Left lung (tissue), 14 donors: ENCODE measurements at places on chromosomes 13 and 19.
A peak's percentile ranks its signal among the peaks of the same experiment; 100 is the strongest.

DNA sequence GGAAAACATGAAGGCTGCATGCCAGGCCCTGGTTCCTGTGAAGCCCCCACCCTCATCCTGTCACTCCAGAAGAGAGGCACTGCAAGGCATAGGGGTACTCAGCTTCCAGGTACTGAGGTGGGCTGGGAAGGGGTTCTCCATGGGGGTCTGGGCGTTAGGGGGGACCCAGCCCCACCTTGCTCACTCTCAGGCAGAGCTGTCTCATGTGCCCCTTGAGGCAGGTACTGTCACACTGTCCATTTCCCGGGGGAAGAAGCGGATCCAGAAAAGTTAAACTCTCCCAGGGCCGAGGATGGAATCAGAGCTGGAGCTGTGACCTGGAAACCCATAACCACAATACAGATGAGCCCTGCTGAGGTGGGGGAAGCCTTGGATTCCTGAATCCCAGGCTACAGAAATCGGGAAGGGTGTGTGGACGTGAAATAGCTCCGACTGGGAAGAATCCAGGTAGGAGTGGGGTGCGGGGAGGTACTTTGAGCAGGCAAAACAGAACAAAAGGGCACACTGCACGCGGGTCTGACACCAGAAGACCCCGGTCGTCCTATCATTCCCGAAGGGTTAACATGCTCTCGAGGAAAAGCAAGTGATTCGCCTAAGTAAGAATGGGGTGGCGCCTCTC lies 540 bp upstream of the USE1 start:
- DNase-seq = no peak

- DNase-seq = no peak
Measured at GRCh38 chr13:44302233-44302632, 71.4 kb upstream of the SERP2 start.

DNA sequence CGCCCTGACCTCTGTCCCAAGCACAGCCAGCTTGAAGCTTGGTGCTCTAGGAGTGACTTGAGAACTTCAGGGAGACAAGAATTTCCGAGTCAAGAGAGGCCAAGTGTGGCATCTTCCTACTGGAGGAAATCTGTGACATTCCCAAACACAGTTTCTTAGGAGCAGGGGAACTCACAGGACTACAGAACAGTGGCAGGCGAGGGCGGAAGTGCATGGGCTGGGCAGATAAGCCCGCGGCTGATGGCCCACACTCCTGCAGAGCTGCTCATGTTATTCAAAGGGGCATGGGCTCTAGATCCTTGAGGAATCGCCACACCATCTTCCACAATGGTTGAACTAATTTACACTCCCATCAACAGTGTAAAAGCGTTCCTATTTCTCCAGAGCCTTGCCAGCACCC lies 168.8 kb downstream of the KATNAL1 start:
- DNase-seq = no peak

GRCh38 chr19:49200238-49200862 lies 42.8 kb downstream of the TRPM4 start:
- DNase-seq = no peak

- DNase-seq = no peak
Measured at GRCh38 chr13:95362666-95363065, 61.4 kb upstream of the ABCC4 start.

- DNase-seq = no peak
Measured at GRCh38 chr19:6588508-6589345, 2.2 kb downstream of the CD70 start.

- DNase-seq = no peak
Measured at GRCh38 chr13:100753376-100753775, 78.8 kb upstream of the TMTC4 start.

DNA sequence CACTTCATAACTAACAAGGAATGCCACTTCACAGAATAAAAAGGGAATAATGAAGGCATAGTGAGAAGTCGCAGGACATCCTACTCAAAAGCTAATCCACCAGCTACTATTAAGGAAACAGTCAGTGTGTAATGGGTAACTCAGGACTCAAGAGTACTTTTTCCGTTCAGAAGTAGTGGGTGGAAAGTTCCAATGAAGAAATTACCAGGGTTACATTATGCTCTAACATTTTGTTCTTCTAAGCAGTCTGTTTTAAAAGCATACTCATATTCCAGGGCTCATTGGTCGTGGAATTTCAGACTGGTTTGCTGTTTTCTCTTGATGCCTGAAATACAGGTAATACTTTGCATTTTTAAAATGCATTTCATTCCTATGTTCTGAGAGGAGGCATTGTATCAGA lies 222.4 kb upstream of the IRS2 start:
- DNase-seq = no peak

- peak; percentile 58 for DNase-seq
Measured at GRCh38 chr19:47274891-47275761, 441 bp downstream of the INAFM1 start.

DNA sequence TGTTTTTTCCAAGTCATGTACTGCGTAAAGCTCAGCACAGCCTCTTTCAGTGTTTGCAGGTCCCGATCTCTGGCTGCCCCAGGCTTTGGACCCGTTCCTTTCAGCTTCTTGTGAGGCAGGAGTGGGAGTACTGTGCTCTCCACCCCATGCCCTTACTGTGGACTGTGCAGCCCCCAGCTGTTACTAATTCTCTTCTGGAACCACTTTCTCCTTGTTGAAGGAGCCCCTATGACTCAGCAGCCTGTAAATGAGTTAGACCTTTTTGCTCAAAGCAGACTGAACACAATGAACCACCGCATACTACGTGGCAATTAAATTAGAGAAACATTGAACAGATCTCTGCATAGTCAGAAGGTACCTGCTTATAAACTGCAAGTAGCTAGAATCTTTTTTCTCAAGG lies 39.0 kb downstream of the SERTM1 start:
- no peak for DNase-seq
